ENCODE measurements at places on chromosomes 12 and 14. TPM values are rescaled to one million over a fixed set of nuclear protein-coding genes. Genes with fewer than 3 reads are reported as not detected.

NPFF gene
- not detected for polyA plus RNA-seq

NTS gene
- 0.05 TPM for polyA plus RNA-seq

CMTM5 gene
- 0.32 TPM for polyA plus RNA-seq

GRCh38 chr14:37369425-37369824 is 171.7 kb downstream of the MIPOL1 start:
- no peak for DNase-seq

GRCh38 chr12:45730348-45731189 is 1.1 kb downstream of the ARID2 start:
- peak; percentile 64 for DNase-seq

DNA sequence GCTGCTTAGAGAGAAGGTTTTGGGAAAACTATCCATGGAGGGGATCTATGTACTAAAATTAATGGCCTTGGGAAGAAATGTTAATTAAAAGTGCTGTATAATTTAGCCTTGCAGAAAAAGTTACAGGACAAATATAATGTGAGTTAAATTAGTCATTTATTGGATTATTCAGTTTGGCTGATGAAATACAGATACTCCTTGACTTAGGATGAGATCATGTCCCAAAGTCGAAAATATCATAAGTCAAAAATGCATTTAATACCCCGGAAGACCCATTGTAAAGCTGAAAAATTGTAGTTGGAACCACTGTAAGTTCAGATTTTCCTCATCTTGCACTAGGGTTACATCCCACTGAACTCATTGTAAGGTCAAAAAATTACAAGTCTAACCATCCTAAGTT is 9.7 kb downstream of the RTRAF start:
- no peak for DNase-seq

GRCh38 chr12:107109726-107110719 is 16.7 kb upstream of the CRY1 start:
- no peak for DNase-seq

- DNase-seq, result no peak
Observed at GRCh38 chr14:65164068-65164824, 61.9 kb upstream of the MAX start.

GRCh38 chr14:66069830-66070541 is 416.2 kb upstream of the CCDC196 start:
- DNase-seq, result no peak

DNA sequence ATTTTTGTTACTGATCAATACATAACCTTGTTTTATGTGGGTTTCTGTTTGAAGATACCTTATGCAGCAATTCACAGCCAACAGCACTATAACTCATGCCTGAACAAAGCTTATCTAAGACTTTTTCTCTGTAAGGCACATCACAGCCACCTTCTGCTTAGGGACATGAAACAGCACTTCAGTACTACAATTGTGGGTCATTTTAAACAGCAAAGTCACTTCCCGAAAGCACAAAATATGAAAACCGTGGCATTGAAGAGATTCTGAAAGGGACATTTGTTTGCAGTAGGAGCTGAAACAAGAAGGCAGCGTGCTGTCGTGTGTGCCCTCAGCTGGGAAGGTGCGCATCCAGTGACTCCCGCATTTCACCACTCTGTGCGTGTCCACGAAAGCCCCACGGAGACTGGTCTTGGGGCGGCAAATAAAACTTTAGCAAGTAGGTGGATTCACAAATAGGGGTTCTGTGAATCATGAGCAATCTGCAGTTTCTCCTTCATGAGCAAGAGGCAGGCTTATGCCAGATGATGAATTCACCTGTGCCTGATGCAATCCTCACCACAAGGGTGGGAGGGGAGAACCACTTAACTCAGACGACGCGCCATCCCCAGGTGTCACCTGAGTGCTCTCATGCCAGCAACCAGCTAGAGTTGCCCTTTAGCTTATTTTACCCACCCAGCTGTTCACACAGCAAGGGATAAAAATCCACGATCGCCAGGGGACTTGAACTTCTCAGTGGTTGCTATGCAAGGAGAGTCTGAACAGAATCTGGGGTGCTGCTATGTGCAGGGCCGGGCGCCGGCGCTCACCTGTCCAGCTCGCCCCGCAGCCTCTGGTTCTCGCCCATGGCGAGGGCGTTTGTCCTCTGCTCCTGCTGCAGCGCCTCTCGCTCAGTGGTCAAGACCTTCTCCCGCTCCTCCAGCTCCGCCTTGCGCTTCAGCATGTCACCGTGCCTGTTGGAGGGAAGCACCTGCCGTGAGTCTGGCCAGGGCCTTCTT is 54.9 kb upstream of the GPR68 start:
- no peak for DNase-seq

GRCh38 chr14:75752086-75752485 is 91.0 kb downstream of the TTLL5 start:
- DNase-seq, result no peak

Data from psoas muscle (tissue), 8 donors.